Endothelial cell (in vitro differentiated cells): ENCODE measurements at places on chromosomes 7 and 10. TPM values are rescaled to one million over a fixed set of nuclear protein-coding genes. Genes with fewer than 3 reads are reported as not detected.

Gene RBP4
- total RNA-seq, result not detected

Gene KIF20B
- total RNA-seq, result 12.9 TPM

Gene NFE2L3
- 2.8 TPM for total RNA-seq

Gene ADAMTS14
- total RNA-seq, result 1.1 TPM

Gene SPDYE8
- total RNA-seq, result 0.13 TPM

Gene CLDN3
- 0.36 TPM for total RNA-seq

Gene IMPDH1
- total RNA-seq, result 7.5 TPM

Gene LIPJ
- total RNA-seq, result not detected

- DNase-seq, result no peak
These were observed at the start of gene SAMD9L for GRCh38 chr7:93148144-93148543. SAMD9L (minus strand) TSS chr7:93148385; CDS start chr7:93135971, 12,414 bp downstream.

GRCh38 chr7:4806983-4807597 lies 31.7 kb downstream of the AP5Z1 start:
- no peak for DNase-seq

- DNase-seq, result no peak
These were observed 128.0 kb downstream of the USP6NL start for GRCh38 chr10:11483201-11484148.

GRCh38 chr10:19817231-19817933 lies 1.1 kb downstream of the PLXDC2 start:
- DNase-seq, result peak; percentile 22

DNA sequence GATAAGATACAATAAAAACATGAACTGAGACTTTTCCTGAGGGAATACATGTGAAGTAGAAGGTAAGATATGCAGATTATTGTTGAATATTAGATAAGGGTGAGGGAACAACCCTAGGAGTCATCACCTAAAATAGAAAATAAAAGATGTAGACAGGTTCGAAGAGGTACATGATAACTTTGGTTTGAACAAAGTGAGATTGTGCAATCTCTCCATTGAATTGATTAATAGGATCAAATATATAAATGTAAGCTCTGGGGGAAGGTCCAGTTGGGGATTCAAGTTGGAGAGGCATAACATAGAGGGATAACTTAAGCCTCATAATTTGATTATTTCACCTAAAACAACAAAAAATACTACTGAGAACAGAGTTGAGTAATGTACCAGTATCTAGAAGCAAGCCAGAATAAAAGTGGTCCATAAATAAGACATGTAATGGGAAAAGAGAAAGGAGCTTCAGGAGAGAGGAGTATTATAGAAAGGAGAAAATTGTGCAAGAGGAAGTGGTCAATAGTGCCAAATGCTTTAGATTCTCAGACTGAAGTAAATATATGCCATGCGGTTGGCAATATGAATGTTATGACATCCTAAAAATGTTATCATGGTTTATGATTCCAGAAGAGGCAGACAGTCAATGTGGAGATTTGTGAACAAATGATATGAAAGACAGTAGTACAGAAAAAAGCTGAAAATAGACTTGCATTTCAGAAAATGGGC lies 282.3 kb upstream of the CHRM2 start:
- DNase-seq, result no peak

DNA sequence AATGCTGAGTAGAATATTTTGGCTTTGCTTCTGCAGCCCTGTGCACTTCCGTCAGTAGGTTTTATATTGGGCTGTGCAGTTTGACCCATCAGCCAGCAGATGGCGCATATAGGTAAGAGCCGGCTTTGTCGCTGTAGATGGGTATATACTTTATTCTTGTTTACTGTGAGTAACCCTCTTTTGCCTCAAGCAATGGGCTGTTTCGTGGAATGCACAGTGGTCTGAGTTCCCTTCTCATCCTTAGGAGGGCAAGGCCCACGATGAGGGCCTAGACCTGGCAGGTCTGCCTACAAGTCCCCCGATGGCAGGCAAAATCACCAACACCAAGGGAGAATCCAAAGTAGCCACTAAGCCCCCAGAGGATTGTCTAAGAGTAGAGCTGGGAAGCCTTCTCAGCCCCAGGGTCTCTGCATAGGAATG lies 1002.9 kb upstream of the KCND2 start:
- peak; percentile 49 for DNase-seq

DNA sequence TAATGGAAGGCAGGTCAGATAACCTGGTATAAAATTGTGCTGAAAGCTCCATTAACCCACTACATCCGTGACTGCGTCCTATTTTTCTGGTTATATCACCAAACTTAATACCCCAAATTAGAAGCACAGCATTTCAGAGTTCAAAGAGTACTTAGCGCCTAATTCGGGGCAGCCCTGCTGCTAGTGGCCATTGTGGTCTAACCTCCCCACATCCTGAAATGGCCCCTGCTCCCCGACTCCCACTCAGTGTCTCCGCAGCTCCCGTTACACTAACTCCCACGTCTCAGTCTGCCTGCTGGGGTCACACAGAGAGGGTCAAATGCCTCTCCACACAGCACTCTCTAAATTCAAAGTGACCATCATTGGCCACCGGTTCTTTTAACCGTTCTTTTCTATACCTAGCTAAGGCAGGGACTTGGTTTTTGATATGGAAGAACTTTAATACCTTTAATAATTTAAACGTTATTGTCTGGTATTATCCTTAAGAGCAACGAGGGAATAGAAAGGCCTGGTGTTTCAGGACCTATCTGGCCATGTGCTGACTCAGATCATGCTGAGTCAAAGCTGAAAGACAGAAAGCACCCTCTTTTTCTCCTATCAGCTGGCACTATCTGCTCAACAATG lies 117.1 kb downstream of the KMT2E start:
- no peak for DNase-seq

GRCh38 chr7:621572-622285 lies 102.1 kb upstream of the PDGFA start:
- DNase-seq, result no peak

- DNase-seq, result peak; percentile 24
These were observed 266.0 kb downstream of the GRID1 start for GRCh38 chr10:86100581-86101061.

GRCh38 chr7:37446371-37446770 lies 2.3 kb downstream of the ELMO1 start:
- no peak for DNase-seq

DNA sequence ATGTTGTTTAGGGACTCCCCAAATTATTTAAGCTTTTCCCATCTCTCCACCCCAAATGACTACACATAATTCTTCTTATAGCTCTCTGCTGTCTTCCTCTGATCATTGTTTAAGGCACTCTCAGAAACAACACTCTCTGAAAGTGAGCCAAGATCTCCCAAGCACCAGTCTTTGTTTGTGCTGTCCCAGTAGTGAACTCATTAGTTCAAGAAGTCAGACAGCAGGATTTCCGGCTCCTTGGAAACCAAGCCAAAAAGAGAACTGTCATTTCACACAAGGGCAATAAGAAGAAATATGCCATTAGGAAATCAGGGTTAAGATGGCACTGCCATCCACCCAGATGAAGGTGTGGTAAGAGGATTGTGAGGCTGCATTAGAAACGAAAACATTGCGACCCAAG lies 83.1 kb downstream of the FZD1 start:
- no peak for DNase-seq

- DNase-seq, result no peak
These were observed 99.8 kb downstream of the PTN start for GRCh38 chr7:137243741-137244140.

- no peak for DNase-seq
These were observed 211.0 kb downstream of the WDR11 start for GRCh38 chr10:121062115-121062514.

DNA sequence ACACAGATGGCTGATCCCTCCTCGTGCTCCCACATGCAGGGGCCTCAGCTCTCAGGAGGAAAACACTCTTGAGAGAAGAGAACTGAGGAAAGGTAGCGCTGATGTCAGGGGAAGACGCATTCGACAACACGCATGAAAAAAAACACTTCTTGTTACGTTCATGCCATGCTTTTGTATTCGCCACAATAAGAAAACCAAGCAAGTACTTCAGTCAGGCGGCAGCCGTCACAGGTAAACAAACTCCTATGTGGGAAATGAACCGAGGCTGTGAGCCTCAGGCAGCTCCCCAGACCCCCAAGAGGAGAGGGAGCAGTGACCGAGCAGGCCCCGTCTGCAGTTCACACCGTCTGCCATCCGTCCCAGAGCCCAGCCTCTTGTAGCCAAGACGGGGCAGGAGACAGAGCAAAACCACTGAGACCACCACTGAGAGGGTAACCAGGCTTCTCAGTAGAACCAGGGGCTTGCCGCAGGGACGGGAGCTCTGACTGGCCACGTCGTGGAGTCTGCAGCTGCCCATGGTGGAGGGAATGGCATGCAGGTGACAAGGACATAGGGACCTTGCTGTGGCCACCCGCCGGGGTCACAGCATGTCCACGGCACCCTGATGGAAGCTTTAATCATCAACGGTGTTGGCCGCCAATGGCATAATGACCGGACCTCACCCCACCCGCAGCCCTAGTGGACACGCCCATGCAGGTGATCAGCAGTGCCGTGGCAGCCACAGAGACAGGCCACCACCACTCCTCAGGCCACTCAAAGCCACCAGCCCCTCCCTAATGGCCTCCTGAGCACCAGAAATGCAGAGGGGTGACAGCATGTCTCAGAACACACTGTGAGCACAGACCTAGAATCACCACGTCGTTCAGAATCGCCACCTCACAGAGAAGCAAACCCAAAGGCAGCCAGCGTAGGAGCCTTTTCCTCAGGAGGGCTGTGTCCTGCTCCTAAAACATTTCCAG lies 304.3 kb downstream of the PTPRN2 start:
- DNase-seq, result no peak

GRCh38 chr7:114085313-114085591 lies 166.4 kb upstream of the PPP1R3A start:
- no peak for DNase-seq

DNA sequence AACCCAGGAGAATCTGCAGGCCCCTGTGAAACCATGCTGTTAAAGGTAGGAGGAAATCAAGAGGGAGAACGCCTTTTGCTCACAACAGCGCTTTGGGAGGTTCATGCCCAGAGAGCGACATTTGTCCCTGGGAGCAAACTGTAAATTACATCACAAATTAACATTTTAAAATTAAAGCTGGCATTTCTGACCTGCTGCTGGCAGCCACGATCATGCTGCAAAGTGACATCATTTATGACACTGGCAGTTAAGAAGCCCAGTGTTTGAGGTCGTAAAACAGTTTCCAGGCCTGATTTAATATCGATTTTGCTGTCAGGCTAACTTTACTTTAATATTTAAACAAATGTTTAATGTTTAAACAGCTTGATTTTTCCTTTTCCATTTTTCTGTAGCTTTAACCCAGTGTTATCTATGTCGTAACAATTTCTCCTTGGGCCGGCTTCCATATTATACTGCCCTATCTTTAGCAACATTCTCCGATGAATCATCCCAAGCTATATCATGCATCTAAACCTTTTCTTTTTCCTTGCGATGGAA lies 86.5 kb upstream of the NPVF start:
- DNase-seq, result no peak

DNA sequence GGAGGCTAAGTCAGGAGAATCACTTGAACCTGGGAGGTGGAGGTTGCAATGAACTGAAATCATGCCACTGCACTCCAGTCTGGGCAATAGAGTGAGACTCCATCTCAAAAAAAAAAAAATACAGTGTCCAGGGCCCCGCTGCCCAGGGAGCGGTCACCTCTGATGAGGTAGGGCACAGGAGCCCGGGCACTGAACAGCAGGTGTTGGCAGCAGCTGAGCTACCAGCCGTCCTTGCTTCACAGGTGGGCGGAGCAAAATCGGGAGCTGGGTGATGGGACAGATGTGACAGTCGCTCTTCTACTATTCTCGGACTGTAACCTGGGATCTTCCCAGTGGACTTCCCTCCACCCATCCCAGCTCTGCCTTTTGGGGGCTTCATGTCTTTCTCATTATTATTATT lies 49.4 kb downstream of the GTF2IRD1 start:
- DNase-seq, result no peak

GRCh38 chr7:128114806-128115205 lies 83.6 kb upstream of the LRRC4 start:
- DNase-seq, result no peak
